ENCODE measurements at places on chromosomes 7 and 10.

GRCh38 chr7:40747856-40748255 is 613.1 kb downstream of the SUGCT start:
- no peak for DNase-seq

DNA sequence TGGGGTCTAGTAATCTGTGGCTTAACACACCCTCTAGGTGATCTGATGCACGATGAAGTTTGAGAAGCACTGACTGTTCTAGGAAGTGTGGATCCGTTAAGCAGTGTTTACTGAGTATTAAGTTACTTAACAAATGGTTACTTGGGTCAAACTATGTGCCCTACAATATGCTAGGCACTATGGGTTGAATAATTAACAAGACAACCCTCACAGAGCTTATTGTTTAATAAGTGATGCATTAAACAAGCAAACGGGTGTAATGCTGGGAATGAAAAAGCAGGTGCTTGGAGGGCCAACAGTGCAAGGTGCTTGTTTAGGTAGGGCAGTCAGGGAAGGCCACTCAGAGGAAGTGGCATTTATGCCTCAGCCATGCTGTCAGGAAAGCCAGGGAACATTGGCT is 378.0 kb upstream of the PODXL start:
- no peak for DNase-seq

DNA sequence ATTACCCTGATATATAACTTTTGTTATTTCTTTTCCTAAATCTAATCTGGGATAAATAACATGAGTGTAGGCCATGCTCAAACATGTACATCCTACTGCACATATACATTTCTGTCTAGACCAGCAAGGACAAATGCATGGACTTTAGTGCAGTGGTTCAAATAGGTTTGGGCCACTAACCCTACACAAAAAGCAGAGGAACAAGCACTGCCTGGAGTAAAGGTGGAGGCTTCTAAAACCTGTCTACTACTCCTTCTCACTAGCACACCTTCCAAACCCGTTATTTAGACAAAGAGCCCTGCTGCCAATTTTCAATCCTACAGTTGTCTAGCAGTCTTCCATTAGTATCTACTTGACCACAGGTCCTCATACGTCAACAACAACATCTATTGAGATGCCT is 34.8 kb downstream of the SGCE start:
- no peak for DNase-seq

- no peak for DNase-seq
Measured at GRCh38 chr10:11082526-11082925, 64.9 kb downstream of the CELF2 start.

DNA sequence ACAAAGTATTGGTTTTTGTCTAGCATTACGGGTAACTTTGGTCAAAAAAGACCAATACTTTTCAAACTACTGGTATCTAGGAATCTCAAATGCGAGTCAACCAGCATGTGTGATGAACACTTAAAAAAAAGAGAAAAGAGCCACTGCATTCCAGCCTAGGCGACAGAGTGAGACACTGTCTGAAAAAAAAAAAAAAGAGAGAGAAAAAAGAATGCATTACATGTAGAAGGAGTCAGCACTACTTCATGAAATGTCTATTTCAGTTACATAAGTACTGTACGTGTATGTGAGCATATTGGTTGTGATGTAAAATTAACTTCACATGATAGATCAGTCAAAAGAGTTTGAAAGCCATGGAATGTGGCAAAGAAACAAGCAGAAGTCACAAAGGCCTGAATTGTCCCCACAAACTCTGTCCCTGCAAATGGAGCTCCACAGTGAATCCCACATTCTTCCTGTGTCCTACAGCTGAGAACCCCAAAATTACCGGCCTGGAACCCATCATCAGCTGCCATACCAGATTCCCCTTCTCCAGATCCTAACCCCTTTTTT is 1.6 kb downstream of the DENND11 start:
- DNase-seq, result no peak

GRCh38 chr7:44333911-44334733 is 8.7 kb upstream of the CAMK2B start:
- DNase-seq, result no peak

Measured in suppressor macrophage treated with lipopolysaccharide for 1 hour (primary cell).